ELR (cell line): ENCODE measurements at places on chromosomes 7 and 10.
A peak's percentile ranks its signal among the peaks of the same experiment; 100 is the strongest.

- DNase-seq, result no peak
Observed at GRCh38 chr10:99520040-99520846, 12.5 kb upstream of the NKX2-3 start.

DNA sequence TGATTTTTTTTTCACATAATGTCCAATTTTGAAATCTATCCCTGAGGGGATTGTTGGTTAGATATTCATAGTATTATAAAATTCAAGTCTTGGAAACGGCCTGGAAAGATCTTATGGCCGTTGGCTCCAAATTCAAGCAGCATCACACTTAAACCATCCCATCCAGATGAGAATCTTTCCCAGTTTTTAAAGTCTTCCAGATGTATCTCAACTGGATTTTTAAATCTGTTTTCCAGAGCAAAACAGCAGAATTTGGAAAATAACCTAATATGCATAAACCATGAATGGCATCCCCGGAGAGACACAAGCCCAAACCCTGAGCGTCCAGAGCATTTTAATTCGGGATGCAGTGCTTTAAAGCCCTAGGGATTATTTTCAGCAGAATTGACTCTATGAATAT is 208.2 kb upstream of the PRKCQ start:
- no peak for DNase-seq

GRCh38 chr10:72887043-72887442 is 6.5 kb upstream of the OIT3 start:
- peak; percentile 25 for DNase-seq

DNA sequence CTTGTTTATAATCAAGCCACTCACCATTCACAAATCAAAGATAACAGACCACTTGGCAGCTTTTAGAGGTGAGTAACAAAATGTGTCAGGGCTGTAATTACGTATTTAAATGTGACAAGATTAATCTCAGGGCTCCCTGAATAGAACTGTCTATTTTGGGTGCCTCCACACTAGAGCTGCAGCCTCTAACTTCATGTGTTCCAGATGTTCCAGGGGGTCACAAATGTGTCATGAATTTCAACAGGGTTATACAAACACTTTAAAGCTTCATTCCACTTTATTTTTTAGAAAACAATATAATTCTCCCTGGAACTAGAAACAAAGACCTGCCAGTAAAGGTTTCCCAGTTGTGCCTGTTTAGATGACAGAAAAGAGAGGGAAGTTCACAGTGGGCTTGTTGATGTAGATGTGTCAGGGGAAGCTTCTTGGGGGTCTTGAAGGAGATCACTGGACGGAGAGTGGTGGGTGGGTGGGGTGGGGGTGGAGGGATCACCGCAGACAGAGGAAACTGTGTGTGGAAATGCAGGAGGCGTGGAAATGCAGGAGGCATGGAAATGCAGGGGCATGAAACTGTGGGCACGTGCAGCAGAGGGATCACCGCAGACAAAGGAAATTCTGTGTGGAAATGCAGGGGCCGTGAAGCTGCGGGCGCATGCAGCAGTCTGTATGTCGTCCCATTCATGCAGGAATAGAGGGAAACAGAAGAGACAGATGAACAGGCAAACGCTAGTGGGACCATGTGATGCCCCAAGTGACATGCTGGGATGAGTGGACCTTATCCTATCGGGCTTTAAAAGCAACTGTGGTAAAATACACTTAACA is 42.0 kb upstream of the TRIL start:
- DNase-seq, result no peak

- no peak for DNase-seq
Observed at GRCh38 chr10:31187607-31188210, 131.3 kb upstream of the ZEB1 start.

GRCh38 chr7:80154656-80155333 is 20.2 kb downstream of the GNAI1 start:
- no peak for DNase-seq

DNA sequence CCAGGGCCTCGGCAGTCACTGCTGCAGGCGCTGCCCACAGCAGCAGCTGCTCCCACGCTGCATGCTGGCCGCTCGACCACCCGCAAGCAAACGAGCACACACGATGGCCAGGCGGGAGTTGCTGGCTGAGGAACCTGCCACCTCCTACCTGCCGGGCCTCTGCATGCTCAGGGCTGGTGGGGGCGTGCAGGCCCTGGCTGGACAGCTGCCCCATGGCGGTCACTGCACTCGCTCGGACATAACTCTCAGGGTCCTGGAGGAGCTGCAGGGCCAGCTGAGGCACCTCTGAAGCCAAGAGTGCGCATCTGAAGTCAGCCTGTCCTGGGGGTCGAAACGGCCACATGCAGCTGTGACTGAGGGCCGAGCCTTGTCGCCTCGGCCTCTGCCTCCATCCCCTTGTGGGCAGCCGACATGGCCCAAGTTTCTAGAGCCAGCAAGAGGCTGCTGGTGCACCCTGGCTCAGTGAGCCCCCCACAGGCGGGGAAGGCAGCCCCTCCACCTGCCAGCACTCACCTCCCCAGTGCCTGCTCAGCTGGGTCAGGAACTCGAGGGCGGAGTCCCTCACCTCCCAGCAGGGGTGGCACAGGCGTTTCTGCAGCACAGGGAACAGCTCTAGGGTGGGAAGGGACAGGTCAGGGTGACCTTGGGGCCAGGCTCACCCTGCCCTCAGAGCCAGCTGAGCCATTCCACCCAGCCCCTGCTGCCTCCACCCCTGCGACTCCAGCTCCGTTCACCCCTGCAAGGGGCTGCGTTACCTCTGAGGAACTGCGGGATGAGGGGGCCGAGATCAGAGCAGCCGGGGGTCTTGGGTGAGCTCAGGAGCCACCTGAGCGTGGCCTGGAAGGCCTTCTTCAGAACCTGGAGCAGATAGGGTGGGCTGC is 16.1 kb downstream of the BRAT1 start:
- no peak for DNase-seq
